ENCODE measurements at places on chromosomes 1 and 21.

DNA sequence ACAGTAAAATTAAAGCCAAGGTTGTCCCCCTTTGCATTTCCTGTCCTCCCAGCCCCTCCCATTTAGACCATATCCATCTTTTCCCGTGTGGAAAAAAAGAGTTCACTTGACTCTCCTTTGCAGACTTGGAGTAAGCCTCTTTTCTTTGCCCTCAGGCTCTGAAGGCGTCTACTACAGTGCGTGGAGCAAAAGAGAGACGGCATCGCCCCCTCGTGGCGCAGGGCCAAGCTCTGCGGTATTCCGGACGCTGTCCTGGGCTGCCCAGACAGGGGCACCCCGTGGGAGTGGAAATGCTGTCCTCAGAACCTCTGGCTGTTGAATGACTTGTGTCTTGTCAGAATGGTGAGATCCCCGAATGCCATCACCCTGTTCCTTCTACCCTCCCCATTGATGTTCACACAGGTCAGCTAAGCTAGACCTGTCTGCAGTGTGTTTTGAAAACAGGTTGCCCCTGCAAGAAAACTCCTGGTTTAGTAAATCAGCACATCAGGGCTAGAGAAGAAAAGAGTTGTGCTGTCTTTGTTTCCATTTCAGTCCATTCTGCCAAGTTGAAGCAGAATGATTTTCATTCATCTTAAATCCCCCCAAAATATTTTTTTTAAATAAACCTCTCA, 12.3 kb upstream of the GJA8 start:
- peak; percentile 11 for DNase-seq

DNA sequence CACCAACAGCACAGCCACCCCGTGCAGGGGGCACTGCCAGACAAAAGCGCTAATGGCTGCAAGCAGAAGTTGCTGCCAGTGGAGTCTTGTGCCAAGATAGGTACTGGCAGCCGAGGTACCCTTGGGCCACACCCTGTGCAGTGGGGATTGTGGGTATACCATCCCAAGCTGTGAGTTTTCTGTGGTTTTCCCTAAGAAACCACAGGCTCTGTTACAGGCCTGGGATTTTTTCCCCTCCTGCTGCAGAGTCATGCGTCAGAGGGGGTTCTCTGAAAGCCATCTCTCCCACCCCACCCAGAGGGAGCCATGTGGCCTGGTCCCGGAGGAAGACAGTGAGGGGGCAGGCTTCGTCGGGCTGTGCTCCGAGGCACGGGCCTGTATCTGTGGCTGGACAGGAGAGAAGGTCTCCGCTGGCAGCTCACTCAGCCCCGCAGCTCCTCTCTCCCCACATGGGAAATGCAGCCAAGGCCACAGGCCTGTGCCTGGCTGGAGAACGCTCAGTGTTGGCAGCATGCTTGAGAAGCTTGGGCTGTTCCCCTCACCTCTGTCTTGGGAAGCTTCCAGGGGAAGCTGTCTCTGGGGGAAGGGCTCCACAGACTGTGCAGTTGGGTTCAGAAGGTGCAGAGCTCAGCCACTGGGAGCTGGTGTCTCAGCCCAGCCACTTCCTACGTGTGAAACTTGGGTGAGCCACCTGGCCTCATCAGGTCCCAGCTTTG, 42.5 kb downstream of the NEK2 start:
- DNase-seq = no peak

DNA sequence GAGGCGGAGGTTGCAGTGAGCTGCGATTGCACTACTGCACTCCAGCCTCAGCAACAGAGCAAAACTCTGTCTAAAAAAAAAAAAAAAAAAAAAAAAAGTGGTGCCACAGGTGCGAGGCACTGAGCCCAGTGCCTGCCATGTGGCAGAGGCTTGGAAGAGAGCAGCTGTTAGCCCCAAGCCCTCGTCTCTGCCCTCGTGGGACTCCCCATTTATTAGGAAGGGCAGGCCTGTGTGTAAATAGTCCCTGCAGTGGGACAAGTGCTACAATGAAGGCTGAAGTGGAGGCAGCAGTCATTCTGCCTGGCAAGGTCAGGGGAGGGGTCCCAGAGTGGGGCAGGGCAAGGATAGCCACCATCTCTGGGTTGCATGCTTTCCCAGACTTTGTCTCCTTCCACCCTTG, 6.5 kb downstream of the RPS6KA1 start:
- DNase-seq = no peak

GRCh38 chr1:3504151-3504821, 49.8 kb downstream of the ARHGEF16 start:
- no peak for DNase-seq

GRCh38 chr1:65952696-65953095, 160.0 kb downstream of the PDE4B start:
- DNase-seq = no peak

DNA sequence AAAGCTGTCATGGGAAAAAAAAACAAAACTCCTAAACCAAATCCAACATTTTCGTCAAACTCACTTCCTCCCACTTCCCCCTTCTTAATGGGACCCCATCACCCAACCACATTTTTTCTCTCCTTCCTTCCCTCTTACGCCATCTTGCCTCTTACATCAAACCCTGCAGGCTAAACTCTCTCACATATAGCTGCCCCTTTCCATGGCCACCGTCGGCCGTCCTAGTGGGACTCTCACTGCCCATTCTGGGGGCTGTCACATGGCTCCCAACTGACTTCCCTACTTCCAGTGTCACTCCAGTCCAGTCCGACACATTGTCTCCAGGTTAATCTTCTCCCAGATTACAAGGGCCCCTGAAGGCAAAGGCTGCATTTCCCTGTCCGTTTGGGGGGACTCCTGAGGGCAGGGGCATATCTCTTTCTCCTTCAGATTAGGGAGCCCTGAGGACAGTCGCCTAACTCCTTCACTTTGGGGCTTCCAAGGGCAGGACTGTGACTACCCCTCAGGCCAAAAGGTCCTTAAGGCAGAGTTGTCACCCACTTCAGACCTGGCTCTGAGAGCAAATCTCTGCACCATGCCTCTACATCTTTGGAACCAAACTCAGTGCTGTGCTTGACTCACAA, 658 bp downstream of the UBXN11 start:
- no peak for DNase-seq

DNA sequence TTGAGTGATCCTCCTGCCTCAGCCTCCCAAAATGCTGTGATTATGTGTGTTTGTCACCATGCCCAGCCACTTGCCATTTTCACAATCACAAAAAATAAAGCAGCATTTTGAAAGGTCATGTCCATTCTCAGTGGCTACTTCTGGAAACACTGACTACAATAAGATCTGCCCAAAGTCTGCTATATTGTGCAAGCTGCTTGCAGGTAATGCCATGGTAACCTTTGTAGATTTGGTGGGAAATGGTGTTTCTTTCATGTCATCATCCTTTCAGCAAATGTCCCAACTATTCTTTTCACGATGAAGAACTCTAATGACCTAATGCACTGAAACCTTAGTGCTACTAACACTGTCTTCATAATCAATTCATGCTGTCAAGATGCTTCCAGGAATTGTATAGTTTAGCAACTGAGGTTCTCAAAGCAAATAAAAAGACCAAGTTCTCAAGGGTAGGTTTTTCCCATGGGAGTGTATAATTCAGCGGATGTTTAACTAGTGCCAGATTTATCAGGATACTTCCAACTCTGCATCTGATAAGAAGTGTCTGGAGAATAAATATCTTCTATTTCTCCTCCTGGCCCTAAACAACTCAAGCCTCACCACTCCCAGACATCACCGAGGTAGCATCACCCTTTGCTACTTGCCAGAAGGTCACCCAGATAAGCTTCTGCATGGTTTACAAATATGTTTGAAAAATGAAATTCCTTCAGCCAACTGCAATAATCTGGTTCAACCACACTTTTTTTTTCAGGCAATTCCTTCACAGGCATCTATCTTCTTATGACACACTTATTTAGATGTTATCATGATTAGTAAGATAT, 132.0 kb upstream of the ZC3H11B start:
- no peak for DNase-seq
